ENCODE measurements at places on chromosomes 7 and 10.
A peak's percentile ranks its signal among the peaks of the same experiment; 100 is the strongest.

DNA sequence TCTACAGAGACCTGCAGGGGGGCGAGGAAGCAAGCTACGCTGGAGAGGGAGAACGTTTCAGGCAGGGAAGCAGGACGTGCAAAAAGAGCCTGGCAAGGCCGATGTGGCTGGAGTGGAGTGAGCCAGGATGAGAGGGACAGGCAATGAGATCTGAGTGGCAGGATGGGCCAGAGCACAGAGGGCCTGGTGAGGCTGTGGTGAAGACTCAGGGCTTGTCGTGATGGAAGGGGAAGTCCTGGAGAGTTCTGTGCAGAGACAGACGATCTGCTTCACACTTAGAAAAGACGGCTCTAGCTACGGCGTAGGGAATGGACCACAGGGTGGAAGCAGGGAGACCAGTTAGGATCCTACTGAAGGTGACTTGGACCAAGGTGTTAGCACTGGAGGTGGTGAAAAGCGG is 87.0 kb downstream of the SH3PXD2A start:
- DNase-seq, result no peak

DNA sequence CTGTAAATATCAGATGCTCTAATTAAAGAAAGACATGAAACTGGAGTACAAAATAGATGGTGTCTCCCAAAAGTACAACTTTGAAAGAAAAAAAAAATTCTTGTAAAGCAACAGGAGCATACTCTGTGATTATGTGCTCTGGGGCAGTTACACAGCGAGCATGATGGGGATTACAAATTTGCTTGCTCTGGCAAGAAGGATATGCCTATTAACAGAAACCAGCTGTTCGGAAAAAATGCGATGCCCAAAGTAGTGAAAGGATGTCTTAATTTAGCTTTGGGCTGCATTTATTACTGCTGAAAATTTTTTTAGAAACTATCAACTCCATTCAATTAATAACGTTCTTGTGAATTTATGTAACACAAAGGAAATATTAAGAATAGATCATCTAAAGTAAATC is 256.9 kb upstream of the TPK1 start:
- DNase-seq, result no peak

- no peak for DNase-seq
Measured at GRCh38 chr10:111100198-111100597, 23.4 kb downstream of the ADRA2A start.

DNA sequence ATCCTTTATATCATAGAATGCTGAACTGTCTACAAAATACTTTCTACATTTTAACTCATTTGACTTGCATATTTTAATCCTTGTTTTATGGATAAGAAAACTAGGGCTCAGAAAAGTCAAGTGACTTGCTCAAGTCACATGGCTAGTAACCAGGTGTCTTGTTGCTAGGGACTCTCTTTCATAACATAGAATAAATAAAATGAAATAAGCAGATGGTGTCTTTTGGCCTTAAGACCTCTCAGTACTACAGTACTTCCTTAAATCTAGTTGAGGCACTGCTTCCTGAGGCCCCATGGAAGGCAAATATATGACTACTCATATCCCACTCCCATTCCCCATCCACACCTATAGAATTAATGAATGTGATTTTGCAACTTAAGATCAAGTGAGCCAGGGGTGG is 87.9 kb downstream of the CDK6 start:
- DNase-seq, result peak; percentile 38

DNA sequence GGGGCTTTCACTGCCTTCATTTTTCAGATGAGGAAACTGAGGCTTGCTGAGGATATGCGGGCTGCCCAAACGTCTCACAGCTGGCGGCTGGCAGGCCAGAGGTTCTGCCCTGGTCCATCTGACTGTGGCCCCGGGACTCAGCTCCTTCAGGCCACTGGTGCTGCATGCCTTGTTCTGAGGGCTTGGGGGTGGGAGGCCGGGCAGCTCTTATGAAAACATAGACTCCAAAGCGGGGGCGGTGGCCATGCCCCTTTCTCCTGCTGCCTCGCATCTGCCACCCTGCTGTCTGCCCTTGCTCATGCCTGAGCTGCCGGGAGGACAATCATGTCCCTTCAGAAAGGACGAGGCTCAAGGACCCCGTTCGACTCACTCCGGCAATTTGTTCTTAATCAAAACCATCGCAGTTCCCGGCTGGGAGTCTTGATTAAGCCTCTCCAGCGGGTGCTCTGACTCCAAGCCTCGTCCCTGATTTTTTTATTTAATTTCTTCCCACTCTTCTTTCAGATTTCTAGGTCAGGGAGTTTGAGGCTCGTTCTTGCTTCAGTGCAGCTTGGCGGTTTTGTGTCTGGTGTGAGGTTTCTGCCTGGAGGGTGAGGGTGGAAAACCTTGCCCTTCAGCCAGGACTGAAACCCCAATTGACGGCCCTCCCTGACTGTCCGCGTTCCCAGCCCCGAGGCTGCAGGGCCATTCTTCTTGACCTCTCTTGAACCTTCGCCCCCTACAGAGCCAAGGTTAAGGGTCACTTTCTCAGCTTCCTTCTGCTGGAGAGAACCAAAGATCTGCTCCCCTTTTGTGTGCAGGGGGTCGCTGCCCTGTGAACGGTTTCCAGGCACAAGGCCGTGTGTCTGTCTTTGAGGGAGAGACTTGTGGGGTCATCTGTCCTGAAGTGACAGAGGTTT is 120.8 kb downstream of the DNAJB6 start:
- no peak for DNase-seq

DNA sequence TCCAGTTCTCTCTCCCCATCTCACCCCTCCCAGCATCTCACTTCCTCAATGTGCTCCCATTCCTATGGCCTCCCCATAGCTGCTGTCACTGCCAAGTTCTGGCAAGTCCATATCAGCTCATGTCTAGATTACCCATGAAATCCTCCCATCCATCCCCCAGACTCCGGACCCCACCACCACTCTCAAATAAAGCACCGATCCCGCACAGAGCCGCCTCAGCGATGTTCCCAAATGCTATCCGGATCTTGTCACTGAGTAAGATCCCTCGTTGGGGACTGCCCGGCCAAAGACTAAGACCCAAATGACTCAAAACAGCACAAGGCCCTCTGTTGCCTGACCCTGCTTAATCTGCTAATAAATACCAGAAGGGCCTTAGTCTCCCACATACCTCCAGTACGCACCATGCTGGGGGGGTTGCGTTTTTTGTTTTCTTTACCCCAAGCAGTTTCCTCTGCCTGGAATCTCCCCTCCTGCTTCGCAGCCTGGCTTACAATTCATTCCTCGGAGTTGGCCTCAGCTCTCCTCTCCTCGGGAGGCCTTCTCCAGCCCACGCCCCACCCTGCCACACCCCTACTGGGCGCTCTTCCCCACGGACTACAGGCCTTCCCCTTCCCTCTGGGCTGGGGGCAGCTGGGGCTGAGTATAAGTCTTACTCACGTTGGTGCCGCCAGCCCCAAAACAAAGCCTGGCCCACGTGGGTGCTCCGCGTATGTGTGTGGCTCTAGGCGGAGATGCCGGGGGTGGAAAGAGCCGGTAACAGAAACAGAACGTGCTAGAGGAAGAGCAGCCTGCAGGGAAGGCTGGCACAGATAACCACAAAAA is 1.8 kb upstream of the DUSP5 start:
- peak; percentile 88 for DNase-seq

DNA sequence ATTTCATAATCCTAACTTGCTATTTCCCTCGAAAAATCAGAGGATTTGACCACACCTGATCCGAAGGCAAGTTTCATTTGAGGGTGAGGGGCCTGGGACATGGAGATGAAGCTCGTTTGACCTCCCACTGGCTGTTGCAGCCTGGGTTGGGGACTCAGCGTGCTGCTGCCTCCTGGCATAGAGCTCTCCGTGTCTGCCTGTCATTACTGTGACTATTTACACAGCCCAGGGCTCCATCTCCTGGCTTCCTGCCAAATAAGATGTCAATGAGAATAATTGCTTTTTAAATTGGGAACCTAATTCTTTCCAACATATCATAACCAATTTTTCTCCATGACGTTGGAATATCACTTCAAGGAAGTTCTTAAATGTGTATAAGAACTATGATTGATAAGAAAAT is 139.3 kb upstream of the COBL start:
- no peak for DNase-seq

- no peak for DNase-seq
Measured at GRCh38 chr10:87594181-87594580, 65.5 kb upstream of the PAPSS2 start.

DNA sequence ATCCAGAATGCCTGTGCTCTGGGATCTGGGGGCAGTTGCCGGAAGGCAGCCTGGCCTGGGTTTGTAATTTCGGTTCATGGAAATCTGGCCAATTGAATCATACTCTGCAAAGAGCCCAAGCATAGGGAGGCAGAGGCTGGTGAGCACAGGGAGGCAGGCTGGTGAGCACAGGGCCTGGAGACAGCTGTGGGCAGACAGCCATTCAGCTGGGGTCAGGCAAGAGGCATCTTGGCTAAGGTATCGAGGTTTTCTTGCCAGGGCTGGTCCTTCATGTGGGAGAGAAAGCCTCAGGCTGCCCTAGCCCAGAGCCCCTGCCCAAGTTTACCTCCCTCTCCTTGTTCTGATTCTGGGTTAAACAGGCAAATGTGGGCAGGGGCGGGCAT is 63.7 kb upstream of the BAIAP2L1 start:
- DNase-seq, result no peak

DNA sequence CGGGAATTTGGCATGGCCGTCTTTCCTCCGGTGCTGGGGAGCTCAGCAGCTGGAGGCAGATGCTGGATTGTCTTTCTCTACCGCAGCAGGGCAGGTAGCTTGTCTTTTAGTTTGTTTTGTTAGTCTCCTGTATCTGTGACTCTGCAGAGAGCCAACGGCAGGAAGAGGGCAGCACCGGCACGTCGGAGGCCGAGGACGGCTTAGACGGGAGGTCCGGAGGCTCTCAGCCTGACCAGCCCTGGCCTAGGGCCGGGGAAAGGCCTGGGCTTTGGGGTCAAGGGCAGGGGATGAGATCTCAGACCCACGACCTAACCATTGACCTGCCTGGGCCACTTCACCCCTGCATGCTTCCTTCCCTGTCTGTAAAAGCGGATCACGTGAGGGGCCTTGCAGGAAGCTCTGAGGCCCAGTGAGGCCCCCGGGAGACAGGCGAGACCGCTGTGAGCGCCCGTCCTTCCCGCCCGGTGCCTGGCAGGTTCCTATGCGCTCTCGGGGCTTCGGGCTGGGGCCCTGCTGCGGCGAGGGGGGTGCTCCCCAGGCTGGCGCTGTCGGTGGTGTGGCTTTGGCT is 72.7 kb downstream of the LHPP start:
- DNase-seq, result peak; percentile 7

- no peak for DNase-seq
Measured at GRCh38 chr7:86664486-86664885, 20.8 kb downstream of the GRM3 start.

DNA sequence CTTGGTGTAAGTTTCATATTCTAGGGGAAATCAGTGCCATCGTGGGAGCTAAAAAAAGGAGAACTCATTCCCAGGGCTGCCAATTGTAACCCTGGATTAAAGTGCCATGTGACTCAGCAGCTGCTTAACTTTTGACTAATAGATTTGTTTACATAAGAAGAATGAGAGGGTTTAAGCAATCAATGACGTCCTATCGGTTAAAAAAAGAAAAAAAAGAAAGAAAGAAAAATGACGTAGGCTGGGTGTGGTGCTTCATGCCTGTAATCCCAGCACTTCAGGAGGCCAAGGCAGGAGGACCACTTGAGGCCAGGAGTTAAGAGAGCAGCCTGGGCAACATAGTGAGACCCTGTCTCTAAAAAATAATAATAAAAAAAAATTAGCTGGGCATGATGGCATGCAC is 116.2 kb upstream of the AFAP1L2 start:
- DNase-seq, result peak; percentile 90

GRCh38 chr10:1394155-1394912 is 338.1 kb downstream of the WDR37 start:
- no peak for DNase-seq

DNA sequence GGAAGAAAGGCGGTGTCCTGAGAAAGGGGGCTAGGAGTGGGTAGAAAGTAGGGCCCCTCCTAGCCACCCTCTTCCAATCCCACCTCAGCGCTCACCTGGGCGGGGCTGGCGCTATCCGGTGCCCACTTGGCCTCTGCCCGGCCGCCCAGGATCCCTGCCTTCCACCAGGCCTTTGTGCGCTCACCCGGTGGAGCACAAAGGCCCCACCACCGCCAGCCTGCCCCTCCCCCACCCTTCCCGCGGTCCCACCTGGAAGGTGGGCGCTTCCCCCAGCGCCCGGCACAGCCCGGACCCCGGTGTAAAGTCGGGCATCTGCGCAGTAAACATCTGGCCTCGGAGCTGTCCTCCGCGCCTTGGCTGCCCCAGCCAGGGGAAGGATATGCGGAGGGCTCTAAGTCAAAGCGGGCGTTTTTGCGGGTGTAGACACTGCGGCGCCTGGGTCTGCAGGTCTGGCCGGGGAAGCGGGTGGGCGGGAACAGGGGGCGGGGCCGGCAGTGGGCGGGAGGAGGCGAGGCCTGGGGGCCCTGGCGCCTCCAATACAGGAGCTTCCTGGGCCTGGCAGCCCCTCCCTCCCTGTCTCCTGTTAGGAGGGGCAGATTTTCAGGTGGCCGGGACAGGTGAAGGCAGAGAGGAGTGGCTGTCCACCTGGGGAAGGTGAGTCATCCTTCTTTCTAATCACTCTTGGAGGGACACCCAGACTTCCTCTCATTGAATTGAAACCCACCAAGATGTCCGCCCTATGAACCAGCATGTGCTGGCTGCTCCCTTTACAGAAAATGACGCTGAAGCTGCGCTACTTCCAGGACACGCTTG is 49.3 kb downstream of the PNLIPRP2 start:
- peak; percentile 58 for DNase-seq

GRCh38 chr7:121874298-121874697 is 1.3 kb downstream of the PTPRZ1 start:
- no peak for DNase-seq

DNA sequence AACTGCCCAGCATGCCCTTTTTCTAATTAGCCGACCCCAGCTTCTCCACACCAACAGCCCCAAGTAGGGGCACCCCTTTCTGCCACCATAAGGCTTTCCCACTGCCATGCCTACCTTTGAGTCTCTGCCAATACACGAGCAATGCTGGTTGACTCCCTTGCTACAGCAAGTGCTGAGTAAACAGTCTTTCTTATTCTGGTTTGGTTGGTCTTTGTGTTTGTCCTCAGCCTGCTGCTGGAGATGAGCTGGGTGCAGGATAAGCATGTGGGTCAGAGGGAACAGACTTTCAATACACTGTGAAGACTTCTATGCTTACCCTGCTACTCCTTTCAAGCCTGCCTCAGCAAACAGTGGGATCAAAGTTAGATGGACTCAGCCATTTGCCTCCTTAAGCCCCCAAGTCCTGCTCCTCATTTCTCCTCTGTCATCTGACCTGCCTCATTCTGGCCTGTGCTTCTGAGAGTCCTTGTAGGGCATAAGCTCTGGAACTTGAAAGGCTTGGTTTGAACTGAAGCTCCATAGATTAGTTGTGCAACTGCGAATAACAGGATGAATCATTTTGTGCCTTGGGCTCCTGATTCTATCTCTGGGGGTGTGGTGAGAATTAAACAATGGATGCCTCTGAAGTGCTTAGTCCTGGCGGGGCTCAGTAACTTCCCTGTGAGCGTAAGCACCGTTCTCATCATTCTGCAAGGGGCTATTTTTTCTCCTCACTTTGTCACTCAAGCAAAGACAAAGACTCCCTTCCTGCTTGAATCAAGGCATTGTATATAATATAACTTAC is 533.8 kb upstream of the DPP6 start:
- no peak for DNase-seq

DNA sequence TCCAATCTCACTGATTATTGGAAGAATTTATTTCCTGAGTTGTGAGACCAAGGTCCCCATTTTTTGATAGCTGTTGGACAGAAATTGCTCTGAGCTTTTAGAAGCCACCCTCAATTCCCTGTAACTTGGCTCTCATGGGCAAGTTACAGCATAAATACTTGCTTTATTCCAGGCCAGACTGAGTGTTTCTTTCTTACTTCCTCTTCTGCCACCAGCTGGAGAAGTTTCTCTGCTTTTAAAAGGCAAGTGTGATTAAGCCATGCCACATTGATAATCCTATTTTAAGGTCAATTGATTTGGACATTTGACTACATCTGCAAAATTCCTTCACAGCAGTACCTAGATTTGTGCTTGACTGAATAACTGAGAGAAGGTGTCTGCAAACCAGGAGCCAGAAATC is 14.1 kb upstream of the TAS2R41 start:
- DNase-seq, result no peak
